ENCODE measurements at places on chromosomes 6 and 20. TPM values are rescaled to one million over a fixed set of nuclear protein-coding genes. Genes with fewer than 3 reads are reported as not detected.

GRCh38 chr6:167815296-167815980, 11.3 kb upstream of the AFDN start:
- DNase-seq: no peak

- DNase-seq: no peak
Observed at GRCh38 chr6:69820438-69820837, 23.6 kb upstream of the LMBRD1 start.

- no peak for DNase-seq
Observed at GRCh38 chr20:54151075-54151439, 22.7 kb downstream of the CYP24A1 start.

DNA sequence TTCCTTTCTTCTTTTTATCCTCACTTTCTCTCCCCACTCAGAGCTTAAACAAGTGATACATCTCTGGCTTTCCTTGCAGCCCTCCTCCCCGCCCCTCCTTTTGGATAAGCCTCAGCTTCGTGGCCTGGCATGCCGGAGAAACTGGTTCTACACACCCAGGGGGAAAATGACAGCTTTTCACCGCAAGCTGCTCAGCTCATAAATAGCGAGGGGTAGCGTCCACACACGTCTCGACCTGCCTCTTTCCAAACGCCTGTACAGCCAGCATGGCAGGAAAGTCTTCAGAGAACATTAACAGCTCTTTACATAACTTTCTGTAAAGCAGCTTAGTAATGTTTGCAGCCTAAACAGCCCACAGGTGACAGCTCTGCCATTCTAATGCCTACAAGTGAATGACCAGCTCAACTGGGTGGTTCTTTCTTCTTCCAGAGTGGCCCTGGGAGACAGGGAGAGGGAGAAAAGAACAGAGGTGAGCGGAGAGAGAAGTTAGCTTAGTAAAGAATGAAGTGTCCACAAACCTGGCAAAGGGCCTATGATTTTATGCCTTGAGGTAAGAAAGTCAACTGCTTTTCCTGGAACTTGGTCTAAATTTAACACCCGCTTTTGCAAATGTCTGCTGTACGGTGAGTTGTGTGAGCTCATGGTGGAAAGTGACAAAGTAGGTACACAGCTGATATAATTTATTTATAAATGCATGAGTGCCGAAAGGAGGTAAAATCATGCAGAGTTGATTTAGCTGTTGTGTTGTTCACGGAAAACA, 251.5 kb downstream of the TFAP2A start:
- no peak for DNase-seq

ADGRF5 gene
- total RNA-seq: 1.0 TPM

GRCh38 chr6:41642960-41643898, 5.0 kb downstream of the MDFI start:
- DNase-seq: no peak

- DNase-seq: no peak
Observed at GRCh38 chr6:22928775-22929174, 359.4 kb downstream of the HDGFL1 start.

- no peak for DNase-seq
Observed at GRCh38 chr6:167546611-167547327, 221.9 kb downstream of the TTLL2 start.

GRCh38 chr6:138455746-138456400, 43.4 kb downstream of the NHSL1 start:
- no peak for DNase-seq

DNA sequence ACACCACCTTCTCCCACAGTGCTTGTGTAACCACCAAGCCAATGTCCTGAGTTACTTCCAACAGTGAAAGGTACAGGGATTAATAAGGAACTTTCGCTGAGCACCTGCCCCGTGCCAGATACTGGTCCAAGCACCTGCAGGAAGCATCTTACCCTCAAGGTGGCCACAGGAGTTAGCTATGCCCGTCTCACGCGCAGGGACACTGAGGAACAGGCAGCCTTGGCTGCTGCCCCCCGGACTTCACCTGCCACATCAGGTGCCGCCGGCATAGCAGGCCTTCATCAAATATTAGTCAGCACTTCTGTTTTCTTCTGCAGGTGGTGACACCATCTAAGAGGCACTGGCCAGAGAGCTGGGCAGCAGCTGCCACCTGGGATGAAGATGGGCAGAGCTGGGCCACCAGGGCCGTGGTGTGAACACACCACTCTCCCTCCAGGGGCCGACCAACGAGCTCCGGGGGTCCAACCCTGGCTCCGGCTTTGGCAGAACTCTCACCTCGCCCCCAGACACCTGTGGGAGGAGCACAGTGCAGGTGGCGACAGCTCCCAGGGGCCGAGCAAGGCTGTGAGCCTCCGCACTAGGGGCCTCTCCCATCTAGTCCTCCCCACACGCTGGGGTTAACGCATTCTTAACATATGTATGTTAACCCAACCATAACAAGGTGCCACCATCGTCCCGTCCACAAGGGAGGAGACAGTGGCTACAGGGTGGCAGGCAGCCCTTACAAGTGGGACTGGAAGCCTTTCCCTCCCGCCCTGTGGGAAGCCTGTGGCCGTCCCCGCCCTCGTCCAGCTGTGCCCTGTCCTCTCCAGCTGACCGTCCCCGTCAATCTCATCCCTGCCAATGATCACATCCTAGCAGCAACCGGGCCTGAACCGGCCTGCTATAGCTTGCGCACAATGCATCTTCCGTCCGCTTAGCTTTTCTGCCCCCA, 2.9 kb upstream of the PPDPF start:
- DNase-seq: peak; percentile 43

BTN1A1 gene
- total RNA-seq: not detected

GRCh38 chr6:1536526-1537429, 72.9 kb upstream of the FOXC1 start:
- peak; percentile 43 for DNase-seq

FAM209B gene
- total RNA-seq: 0.59 TPM

SHLD1 gene
- total RNA-seq: 2.0 TPM

- DNase-seq: no peak
Observed at GRCh38 chr6:6560909-6561308, 27.6 kb upstream of the LY86 start.

LRFN2 gene
- 0.28 TPM for total RNA-seq

CCN2 gene
- 8.3 TPM for total RNA-seq

GRCh38 chr6:16821834-16822264, 60.6 kb upstream of the ATXN1 start:
- no peak for DNase-seq

IL17F gene
- not detected for total RNA-seq

GRCh38 chr6:100796049-100796823, 84.9 kb downstream of the ASCC3 start:
- no peak for DNase-seq

SUMO4 gene
- total RNA-seq: 0.87 TPM

GRCh38 chr6:119830069-119830468, 480.5 kb upstream of the MAN1A1 start:
- no peak for DNase-seq

- DNase-seq: no peak
Observed at GRCh38 chr6:111276736-111277135, 189.4 kb downstream of the SLC16A10 start.
